ENCODE measurements at places on chromosomes 3 and 15. TPM values are rescaled to one million over a fixed set of nuclear protein-coding genes. Genes with fewer than 3 reads are reported as not detected.
A peak's percentile ranks its signal among the peaks of the same experiment; 100 is the strongest.

GRCh38 chr3:26559227-26559626, 63.3 kb upstream of the LRRC3B start:
- no peak for DNase-seq

Gene ALPK3
- total RNA-seq: 2.9 TPM

DNA sequence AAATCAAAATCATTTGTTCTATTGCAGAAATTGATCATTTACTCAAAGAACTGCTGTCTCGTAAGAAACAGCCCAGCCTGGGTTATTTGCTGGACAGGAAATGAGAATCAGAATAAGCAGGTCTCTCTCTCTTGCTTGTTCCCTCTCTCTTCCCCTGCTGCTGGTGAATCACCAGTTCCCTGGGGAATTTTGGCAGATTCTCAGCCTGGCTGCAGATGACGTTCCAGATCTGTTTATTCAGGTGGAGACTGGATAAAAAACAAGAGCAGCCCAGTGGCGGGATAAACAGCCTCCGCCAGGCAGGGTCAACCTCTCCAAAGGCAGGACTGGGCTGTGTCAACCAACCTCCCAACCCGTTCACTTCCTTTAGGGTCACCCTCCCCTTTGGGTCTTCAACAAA, 72.1 kb downstream of the LRIG1 start:
- DNase-seq: peak; percentile 79

DNA sequence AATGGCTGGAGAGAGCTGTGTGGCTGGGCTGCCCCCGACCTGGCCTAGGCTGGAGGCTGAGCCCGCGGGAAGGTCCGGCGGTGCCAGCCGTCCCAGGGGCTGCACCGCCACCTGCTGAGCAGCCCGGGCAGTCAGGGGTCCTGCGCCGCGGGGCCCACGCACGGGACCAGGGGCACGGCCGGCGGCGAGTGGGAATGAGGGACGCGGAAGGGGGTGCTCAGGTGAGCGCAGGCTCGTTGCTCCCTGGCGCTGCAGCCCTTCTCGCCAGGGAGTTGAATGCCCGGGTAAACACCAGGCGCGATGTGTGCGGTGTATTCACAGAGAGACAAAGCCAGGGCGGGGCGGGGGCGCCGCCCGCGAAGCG, 666 bp upstream of the SEMA3F start:
- no peak for DNase-seq

DNA sequence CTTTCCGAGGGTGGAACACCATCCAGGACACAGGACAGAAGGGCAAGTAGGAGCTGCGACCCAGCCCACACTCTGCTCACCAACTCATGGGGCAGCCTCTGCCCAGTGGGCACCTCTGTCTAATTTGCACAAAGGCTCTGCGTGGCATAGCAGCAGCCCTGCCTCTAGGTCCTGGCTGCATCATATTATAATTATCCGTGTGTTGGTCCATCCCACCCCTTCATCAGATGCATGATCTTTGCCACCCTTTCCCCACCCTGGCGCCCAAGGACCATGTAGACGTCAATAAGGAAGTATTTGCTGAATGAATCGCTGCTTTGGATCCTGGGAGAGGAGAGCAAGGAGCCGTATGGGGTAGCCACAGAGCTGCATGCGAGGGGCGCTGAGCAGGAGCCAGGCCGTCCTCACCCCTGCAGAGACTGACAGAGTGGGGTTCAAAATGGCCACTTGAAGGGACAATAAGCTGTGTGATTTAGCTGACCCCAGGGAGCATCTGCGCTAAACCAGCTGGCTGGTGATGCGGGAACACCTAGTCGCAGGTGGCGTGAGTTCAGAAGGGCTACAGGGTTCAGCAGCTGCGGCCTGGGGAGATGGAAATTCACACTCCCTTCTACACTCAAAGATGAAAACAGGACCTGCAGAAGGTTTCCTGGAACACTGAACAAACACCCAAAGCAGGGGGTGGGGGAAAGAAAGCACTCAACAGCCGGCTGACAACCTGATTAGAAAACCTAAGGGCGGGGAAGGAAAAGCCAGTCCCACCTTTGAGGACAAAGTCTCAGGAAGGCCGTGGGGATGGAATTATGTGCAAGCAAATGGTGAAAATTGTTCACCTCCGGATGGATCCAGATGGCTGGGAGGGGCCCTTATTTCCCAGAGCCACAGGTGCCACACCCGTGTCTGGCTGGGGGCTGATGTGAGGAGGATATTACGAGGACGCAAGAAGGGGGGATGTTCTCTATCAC, 6.4 kb downstream of the MGLL start:
- no peak for DNase-seq

Gene COL6A5
- not detected for total RNA-seq

Gene SELENOK
- 51.7 TPM for total RNA-seq

Gene GOLGA6L9
- 3.3 TPM for total RNA-seq

DNA sequence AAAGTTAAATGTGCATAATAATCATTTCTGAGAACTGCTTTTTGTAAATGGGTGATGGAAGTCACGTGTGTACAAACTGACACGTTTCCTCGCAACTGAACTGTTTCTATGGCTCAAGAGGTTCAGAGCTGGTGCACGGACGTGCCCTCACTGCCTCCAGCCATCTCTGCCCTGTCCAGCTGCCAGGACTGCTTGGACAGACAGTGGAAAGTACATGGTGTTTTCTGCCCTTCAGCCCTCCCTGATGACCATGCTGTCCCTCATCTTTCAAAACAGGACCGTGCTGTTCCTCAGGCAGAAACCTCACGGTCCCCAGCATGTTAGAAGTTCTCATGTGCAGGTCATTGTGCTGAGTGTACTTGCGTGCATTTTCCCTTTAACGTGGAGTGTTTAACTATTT, 38.7 kb downstream of the GJD2 start:
- no peak for DNase-seq

Gene SAMMSON
- total RNA-seq: 0.56 TPM

DNA sequence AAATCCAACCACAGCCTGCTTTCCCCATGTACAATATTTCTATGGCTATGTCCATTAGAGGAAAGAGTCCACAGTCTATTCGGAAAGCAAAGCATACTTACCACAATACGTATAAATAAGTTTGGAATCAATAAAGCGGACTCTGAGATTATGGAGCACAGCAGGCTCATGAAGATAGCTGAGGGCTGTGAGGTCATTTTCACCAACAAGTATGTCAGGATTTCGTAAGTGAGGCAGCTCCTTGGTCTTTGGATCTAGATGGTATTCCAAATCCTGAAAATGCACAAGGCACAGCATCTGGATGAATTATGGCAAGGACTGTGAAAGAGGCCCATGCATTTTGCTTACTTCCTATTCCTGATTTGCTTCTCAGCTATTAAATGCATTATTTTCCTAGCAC, 100.4 kb downstream of the MYO5A start:
- no peak for DNase-seq

DNA sequence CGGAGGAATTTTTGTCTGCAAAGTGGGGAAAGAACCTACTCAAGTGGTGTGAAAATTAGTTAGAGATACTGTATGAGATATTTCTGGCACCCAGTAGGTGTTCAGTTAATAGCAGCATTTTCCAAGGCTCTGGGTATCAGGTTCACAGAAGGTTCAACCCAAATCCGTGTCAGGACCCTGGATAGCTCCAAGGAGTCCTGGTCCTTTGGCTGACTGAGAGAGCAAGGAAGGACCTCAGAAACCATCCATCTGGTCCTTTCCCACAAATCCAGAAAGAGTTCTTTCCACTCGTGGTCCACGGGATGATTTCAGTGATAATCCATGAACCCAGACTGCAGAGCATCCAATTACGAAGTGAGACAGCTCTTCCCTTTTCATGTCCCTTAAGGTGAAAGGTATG, 51.4 kb downstream of the SLC6A11 start:
- DNase-seq: no peak

- no peak for DNase-seq
These were observed 9.2 kb downstream of the ALPK3 start for GRCh38 chr15:84826369-84826823.

DNA sequence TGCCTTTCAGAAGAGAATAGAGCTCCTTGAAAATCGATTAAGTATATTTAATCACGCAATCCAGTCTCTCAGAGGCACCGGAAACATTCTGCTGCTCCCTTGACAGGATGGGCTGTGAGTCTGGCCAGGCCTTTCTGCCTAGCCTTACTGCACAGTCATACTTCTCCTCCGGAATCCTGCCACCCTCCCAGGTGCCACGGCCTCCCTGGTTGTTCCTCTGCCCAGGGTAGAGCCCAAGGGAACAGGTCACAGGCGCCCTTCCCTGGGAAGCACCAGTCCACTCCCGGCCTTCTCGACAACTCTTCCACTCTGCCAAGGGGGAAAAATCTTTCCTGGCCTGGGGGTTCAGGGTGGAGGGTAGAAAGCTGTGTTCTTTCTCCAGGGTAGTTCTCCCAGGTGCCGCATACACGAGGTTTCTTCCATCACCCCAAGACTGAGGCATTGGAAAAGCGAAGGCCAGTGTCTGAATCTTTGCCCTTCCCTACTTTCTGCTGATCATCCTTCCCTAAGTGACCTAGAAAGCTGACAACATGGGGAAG, 17.4 kb upstream of the SYNM start:
- DNase-seq: no peak

DNA sequence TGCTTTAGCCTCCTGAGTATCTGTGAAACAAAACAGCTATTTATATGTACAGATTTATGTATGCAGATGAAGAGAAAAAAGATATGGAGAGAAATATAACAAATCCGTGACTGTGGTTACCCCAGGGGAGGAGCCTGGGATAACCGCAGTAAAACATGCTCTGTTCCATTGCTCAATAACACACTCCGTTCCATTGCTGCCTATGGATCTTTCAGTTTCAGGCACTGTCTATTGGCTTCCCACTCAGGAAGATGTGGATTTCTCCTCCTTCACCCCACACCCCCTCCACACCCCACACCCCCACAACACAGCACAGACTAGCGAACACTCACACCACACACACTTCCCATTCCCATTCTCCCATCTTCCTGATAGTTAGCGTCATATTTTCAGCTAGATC, 47.9 kb downstream of the CDCP1 start:
- DNase-seq: no peak

DNA sequence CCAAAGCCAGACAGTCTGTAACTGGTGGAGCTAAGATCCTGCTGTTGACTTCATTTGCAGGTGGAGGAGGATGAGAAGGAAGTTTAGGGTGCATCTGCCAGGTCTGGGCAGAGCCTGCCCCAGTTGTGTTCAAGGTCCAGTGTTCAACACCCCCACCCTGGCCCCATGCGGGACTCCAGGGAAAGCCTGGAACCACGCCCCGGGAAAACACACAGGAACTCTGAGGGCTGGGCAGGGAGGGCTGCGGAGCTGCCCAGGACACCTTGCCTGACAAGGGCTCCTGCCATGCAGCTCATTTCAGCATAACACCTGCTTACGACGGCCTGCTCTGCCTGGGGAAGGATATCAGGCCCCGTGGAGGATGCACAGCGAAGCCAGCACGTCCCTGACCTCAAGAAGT, 286.3 kb downstream of the XXYLT1 start:
- no peak for DNase-seq

Gene HYKK
- 6.3 TPM for total RNA-seq

DNA sequence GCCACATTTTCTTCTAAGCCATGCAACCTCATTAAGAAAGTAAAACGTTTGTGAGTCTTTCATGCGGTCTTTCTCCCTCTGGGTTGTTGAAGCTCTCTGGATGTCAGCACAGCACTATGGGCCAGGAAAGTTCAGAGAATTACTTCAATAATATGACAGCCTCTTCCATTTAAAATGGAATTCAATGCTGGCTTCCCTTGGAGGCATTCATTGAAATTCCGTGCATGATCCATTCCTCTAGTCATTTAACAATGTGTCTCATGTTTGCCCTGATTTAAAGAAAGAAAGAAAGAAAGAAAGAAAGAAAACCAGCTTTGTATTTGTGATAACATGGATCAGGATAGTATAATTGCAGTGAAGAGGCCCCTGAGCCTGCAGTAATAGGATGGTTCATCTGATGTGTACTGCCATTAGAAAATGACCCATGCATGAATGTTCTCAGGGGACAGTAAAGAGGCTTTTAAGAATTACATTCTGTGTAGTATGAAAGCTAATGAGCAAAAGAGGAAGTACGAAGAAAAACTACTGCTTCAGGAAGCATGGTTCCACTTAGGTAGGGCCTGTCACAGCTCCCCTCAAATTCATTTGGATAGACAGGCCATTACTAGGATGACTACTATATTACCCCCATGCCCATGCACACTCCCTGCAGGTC, 146.0 kb downstream of the ARPP21 start:
- DNase-seq: no peak

DNA sequence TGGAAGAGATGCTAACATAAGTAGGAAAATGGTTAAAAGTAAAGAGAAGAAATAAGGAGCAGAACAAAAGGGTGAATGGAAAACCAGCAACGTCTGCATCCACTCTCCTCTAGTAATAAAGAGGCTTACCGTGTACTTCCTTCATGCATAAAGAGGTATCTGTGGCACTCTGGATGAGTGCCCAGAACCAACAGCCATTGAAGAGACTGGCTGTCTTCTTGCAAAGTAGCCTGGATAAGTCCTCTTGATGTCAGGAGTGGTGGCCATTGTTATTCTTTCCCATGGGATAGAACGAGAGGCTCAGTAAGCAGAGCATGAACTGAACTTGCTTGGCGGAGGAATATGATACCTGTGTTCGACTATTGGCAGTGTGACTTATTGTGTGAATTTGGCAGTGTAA, 186.2 kb upstream of the RASGRP1 start:
- no peak for DNase-seq

DNA sequence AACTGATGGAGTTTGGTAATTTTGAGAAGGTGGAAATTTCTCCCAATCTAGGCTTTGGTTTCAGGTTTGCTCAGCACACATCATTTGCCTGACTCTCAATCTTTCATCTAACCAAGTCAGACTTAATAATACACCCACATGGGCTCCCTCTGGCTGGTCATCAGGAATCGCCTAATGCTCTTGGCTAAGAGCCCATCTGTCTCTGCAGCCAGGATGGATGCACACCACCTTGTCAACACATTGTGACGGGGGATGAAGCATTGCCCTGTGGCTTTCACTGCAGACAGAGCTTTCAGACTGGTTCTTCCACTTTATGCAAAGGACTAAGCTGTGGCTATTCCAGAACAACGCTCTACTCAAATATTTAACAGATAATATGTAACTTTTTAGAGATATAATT, 3.0 kb upstream of the HDGFL3 start:
- no peak for DNase-seq

- no peak for DNase-seq
These were observed 524.7 kb upstream of the MCTP2 start for GRCh38 chr15:93706495-93707292.
